ENCODE measurements at places on chromosomes 1 and 21.

GRCh38 chr1:1019122-1019999 is 559 bp upstream of the AGRN start:
- peak; percentile 68 for DNase-seq

DNA sequence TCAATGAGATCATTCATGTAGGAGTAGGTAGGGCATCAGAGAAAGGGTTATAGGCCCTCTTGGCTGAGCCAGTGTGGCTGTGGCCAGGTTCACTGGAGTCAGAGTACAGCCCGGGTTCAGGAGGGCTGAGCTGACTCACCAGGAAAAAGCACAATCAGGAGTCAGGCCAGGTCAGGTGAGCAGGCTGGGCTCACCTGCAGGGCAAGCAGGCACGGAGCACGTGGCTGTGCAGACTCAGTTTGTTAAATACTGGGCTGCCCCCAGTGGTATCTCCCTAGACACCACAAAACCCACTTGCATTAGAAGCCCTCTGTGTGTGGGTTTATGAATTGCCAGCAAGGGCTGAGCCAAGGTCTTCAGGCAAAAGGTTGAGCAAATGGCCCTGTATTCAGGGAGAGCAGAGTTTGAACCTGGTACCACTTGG is 122.1 kb upstream of the SERBP1 start:
- no peak for DNase-seq

- peak; percentile 59 for DNase-seq
Measured at GRCh38 chr1:31815752-31816500, at the start of gene SPOCD1. Gene SPOCD1 (minus strand): TSS chr1:31816022. CDS start chr1:31815333, 689 bp downstream.

- DNase-seq, result no peak
Measured at GRCh38 chr1:30034627-30035521, 688.5 kb downstream of the MATN1 start.

DNA sequence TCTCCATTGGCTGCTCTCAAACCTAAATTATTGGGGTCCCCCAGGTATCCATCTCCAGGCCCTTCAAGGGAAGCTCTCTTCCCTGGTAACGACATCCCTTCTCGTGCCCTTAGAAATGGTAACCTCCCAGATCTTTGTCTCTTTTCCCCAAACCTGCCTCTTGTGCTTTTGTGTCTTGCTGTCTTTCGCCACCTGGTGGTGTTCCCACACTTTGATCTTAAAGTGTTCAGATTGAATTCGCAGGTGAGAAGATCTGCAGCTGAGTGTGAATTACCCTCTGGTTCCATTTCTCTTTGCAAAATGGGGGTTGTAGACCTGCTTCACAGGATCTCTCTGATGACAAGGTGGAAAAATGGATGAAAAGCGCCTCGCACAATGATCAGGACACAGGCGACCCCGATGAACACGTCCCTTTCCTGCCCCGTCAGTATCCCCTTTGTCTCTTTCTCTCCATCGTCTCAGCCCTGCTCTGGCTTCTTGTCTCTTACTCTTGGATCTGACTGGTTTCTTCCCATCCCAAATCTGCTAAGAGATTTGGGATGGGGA is 53.1 kb downstream of the DOP1B start:
- DNase-seq, result no peak

GRCh38 chr1:160082926-160083325 is 1.6 kb downstream of the KCNJ9 start:
- no peak for DNase-seq

GRCh38 chr1:91791691-91792488 is 94.1 kb downstream of the TGFBR3 start:
- no peak for DNase-seq

DNA sequence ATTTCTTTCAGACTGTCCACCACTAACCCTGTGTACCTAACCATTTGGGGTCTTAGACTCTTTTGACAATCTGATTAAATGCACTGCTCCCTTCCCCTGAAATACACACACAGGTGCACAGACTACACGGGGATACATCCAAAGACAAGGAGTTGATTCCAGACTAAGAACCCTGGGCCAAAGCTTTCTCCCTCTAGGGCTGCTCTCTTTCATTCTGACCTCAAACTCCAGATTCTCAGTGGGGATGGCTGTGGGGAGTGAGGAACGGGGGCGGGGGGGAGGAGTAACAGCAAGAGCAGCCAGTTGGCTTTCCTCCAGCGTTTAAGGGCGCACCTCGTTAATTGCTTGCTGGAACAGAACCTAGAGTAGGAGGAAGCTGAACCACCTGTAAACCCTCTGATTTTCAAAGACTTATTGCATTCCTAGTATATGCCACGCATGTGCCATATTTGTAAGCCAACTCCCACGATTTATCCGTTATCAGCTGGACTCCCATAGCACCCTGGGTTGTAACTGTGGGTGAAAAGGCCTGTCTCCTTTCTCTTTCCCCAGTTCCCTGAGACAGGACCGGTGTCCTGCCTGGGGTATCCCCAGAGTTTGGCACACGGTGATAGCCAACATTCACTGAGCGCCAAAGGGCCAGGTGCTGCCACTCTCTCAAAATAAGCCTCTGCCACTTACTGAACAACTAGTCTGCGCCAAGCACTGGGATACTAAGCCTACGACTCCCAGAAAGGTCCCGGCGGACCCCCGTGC is 920 bp downstream of the MTHFR start:
- peak; percentile 42 for DNase-seq

DNA sequence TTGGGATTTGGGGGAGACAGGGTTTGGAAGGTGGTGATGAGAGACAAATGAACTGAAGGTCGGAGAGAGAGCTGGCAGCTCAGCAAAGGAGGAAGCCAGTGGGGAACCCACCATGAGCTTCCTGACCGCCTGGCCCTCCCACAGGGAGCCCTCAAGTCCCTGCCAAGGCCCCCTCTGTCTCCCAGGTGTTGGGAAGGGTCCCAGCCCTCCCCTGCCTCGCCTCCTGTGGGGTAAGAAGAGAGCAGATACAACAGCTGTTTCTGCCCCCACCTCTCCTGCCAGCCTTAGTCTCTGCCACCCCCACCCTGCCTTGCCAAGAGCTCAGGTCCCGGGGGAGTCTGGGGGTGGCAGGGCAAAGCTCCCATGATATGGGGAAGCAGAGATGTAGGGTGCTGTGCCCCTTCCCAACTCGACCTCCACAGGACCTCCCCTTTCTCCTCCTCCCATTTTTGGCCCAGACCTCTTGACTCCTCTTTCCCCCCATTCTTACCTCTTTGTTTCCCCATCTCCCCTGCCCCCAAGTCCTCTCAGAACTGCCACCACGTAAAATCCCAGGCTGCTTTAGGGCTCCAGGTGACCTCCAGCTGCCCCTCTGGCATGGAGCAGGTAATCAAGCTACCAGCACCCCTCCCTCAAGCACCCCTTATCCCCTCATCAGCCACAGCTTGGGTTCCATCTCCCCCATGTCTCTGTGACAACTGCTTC is 556 bp downstream of the S100A1 start:
- no peak for DNase-seq

- DNase-seq, result no peak
Measured at GRCh38 chr1:5947978-5948680, 44.1 kb downstream of the NPHP4 start.

- no peak for DNase-seq
Measured at GRCh38 chr1:208455821-208456220, 211.6 kb upstream of the PLXNA2 start.

GRCh38 chr1:53618500-53619366 is 120.2 kb downstream of the GLIS1 start:
- DNase-seq, result no peak

- no peak for DNase-seq
Measured at GRCh38 chr1:201606623-201607022, 67.7 kb downstream of the NAV1 start.

- DNase-seq, result no peak
Measured at GRCh38 chr1:1605034-1605591, 5.2 kb upstream of the FNDC10 start.

DNA sequence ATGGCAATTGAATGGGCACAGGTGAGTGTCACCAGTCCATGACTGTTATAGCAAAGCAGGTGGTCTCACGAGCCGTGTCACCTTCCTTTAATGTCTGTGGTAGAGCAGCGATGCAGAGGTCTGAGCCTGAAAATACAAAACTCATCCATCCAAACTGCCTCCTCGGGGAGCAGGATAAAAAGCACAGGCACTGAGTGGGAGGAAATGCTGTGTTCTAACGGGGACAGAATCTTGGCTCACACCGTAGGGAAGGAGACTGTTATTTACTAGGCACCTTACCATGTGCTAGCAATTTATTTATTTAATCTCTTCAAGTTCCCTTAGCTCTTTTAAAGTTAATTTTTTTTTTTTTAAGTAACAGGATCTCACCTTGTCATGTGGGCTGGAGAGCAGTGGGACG is 1.2 kb downstream of the ASCL5 start:
- no peak for DNase-seq

- DNase-seq, result no peak
Measured at GRCh38 chr1:201312298-201312697, 29.0 kb downstream of the PKP1 start.

GRCh38 chr1:230867101-230867902 is 1.0 kb downstream of the C1orf198 start:
- no peak for DNase-seq

DNA sequence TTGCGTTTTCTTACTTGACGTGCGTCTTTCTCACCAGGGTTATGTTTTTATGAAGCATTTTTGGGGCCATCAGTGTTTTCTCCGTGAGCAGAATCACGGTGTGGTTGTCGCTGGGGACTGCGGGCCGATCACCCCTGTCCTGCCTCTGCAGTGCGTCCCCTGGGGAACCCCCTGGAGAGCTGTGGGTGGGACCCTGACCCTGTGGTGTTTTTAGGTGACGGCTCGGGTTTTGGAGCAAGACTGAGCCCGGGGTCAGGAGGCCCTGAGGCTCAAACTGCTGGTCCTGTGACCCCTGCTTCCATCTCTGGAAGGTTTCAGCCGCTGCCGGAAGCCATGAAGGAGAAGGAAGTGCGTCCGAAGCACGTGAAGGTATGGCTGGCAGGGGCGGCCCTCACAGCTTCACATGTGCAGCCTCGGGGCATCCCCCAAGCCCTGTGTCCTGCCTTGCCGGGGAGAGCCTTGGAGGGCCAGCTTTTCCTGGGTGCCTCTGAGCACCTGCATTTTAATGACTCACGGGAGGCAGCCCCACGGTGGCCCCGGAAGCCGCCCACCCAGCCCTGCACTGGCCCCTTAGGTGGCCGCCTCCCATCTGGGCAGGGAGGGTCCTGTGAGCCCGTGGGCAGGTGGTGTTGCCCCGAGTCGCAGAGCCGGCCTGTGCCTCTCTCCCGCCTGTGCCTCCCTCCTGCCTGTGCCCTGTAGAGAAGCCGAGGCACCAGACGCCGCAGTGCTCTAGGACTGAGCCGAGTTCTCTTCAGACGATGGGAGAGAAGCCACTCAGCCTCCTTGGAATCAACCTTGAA is 36.7 kb upstream of the DIP2A start:
- no peak for DNase-seq

GRCh38 chr1:229874609-229875008 is 192.4 kb upstream of the GALNT2 start:
- DNase-seq, result no peak

DNA sequence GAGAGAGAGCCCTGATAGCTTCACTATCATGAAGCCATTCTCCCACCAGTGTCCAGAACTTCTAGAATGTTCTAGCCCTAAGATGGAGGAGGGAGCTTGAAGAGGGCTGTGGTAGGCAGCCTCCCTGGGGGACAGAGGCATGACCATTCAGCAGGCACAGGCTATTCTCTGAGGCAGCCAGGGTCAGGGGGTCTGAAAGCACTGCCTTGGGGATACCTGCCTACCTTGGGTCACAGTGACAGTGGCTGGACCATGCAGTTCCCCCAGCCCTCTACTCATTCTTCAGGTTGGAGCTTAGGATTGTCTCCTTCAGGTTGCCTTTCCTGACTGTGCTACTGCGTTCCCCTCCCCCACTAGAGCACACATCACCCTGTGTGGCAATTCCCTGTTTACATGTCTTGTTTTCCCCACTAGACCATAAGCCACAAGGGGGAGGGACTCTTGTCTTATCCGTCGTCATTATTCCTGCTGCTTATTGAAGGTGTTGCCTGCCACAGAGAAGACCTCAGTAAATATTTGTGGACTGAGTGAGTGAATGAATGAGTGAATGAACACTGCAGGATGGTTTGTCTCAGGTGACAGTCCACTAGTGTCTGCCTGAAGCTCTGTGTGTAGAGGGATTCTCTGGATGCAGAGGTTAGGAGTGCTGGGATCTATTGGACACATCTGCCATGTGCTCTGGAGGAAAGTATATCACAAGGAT is 5.2 kb downstream of the ZDHHC18 start:
- DNase-seq, result peak; percentile 22

GRCh38 chr1:58406301-58407071 is 140.0 kb downstream of the OMA1 start:
- no peak for DNase-seq

GRCh38 chr1:215081661-215082531 is 641 bp upstream of the KCNK2 start:
- no peak for DNase-seq

GRCh38 chr1:161864577-161864976 is 98.5 kb downstream of the ATF6 start:
- no peak for DNase-seq

DNA sequence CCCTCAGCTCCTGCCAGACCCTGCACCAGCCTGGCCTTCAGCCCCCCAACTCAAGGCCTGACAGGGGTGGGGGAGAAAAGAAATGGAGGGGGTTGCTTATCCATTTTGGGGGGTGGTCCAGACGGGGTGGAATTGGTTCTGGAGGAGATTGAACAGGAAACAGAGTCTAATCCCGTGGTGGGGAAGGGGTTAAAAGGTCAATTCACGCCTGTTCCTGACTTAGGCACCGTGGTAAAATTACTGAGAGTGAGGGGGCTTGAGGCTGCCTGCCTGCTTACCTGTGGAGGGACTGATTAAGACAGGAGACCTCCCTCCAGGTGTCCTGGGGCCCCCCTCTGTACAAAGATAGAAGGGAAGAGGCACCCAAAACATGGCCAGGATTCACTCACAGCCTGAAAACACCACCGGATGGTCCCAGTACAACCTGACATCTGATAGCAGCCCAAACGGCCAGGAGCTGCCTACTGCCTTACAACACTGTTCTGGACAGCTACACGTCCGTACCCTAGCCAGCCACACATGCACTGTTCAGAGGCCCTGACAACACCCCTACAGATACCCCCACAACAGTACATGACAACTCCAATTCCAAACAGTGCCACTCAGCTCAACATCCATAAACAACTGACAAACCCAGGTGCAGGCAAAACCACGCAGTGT is 31.8 kb downstream of the AHDC1 start:
- DNase-seq, result no peak

DNA sequence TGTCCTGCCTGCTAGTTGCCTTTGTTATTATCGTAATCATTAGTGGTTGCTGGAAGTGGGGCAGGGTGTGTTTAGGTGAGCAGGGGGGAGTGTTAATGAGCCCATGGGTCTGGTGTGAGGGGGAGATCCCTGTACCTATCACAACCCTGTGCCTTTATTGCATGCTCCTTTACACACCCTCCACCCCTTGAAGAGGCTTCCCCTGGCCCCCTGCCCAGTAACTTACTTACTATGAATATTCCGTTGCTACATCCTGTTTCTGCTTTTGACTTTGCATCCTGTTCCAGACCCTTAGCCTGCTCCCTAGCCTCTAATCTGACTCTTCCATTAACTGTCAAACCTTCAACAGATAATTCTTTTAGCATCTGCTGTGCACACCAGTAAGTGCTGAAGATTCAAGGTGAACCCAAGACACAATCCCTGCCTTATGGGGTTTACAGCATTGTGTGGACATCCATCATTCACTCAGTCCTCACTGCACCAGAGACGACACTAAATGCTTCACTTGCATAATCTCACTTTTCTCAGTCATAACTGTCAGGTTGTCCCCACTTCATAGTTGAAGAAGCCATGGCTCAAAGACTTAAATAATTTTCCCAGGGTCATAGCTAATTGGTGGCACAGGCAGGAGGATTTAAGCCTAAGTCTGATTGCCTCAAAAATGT is 47.9 kb downstream of the CDC7 start:
- DNase-seq, result no peak

All from inflammatory macrophage treated with lipopolysaccharide for 1 hour (primary cell).